Cardiac ventricle fibroblast (primary cell): ENCODE measurements at places on chromosomes 16 and 17. TPM values are rescaled to one million over a fixed set of nuclear protein-coding genes. Genes with fewer than 3 reads are reported as not detected.

UMOD gene
- not detected in 2 replicates for total RNA-seq

TBX2 gene
- 13.8 and 15.9 TPM in 2 replicates for total RNA-seq

CDH11 gene
- 563 and 991 TPM in 2 replicates for total RNA-seq

HSD17B1 gene
- 0.10 and 1.6 TPM in 2 replicates for total RNA-seq

SPATA22 gene
- 0.56 TPM in 1 of 2 replicates, not detected in the other for total RNA-seq

TMEM100 gene
- total RNA-seq = 2.1 and 2.9 TPM in 2 replicates

PRKCB gene
- 0.15 TPM in 1 of 2 replicates, not detected in the other for total RNA-seq

QRICH2 gene
- total RNA-seq = 0.98 and 1.8 TPM in 2 replicates

TEKT5 gene
- not detected in 2 replicates for total RNA-seq

ITPRIPL2 gene
- 63.8 and 66.1 TPM in 2 replicates for total RNA-seq
